ENCODE measurements at places on chromosomes 16 and 17.
A peak's percentile ranks its signal among the peaks of the same experiment; 100 is the strongest.

- no peak for DNase-seq
Measured at GRCh38 chr17:45222014-45222288, 266 bp downstream of the FMNL1 start.

DNA sequence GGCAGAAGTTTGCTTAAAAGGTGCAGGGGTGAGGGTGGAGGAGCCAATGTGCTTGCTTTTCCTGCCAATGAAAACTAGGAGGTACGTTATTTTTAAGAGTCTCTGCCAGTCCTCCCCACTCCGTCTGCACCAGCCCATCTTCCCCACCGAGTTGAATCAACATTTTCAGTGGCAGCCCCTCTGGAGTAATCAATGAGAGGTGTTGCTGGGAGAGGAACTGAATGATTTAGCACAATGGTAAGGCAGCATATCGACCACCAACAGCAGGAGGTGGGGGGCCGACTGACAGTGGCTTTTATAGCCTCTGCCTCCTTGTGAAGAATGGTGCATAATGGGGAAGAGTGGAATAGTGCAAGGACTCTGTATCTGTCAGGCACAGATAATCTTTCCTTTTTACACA is 1465.0 kb upstream of the GOT2 start:
- DNase-seq, result no peak

- no peak for DNase-seq
Measured at GRCh38 chr16:60107871-60108270, 1373.8 kb upstream of the GOT2 start.

DNA sequence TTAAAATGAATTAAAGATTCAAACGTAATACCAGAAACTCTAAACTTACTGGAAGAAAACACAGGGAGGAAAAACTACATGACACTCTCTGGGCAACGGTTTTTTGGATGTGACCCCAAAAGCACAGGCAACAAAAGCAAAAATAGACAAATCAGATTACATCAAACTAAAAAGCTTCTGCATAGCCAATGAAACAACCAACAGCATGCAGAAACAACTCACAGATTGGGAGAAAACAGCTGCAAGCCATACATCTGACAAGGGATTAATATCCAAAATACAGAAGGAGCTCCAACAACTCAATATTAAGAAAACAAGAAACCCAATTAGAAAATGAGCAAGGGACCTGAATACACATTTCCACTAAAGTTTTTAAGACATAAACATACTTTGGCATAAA is 69.2 kb upstream of the ALOX12 start:
- no peak for DNase-seq

GRCh38 chr16:53509906-53510703 is 7.1 kb upstream of the AKTIP start:
- peak; percentile 18 for DNase-seq

DNA sequence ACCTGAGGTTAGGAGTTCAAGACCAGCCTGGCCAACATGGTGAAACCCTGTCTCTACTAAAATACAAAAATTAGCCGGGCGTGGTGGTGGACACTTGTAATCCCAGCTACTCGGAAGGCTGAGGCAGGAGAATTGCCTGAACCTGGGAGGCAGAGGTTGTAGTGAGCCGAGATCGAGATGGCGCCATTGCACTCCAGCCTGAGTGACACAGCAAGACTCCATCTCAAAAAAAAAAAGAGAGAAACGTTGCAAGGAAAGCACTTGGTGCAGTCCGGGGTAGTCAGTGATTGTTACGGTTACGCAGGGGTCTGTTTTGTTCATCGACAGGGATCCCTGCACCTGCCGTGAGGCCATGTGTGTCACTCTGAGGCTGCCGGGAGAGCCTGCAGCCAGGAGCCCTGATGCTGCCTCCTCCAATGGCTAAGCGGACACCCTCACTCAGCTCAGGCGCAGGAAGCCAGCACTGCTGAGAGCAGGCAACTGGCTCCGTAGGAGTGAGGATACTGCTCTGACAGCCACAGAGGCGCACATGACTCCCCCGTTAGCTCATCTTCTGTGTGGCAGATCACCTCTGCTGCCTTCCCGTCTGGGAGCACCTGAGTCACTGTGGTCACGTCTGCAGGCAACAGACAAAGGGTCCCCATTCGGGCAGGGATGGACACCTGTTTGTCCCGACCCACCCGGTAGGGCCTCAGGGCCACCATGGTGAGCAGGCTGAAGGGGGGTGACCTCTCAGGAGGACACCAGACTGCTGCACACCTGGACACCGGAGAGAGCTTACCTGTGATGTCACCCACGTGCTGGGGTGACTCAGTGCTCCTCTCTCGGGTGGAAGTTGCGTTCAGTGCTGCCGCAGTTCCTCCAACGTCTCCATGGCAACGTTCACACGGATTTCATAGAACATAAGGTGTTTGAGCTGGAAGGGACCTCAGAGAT is 5.2 kb upstream of the RAB26 start:
- no peak for DNase-seq

GRCh38 chr17:81417049-81417878 is 22.0 kb downstream of the BAHCC1 start:
- no peak for DNase-seq

GRCh38 chr16:3948378-3948995 is 68.0 kb upstream of the CREBBP start:
- no peak for DNase-seq

- no peak for DNase-seq
Measured at GRCh38 chr17:69447726-69448125, 33.2 kb downstream of the MAP2K6 start.

DNA sequence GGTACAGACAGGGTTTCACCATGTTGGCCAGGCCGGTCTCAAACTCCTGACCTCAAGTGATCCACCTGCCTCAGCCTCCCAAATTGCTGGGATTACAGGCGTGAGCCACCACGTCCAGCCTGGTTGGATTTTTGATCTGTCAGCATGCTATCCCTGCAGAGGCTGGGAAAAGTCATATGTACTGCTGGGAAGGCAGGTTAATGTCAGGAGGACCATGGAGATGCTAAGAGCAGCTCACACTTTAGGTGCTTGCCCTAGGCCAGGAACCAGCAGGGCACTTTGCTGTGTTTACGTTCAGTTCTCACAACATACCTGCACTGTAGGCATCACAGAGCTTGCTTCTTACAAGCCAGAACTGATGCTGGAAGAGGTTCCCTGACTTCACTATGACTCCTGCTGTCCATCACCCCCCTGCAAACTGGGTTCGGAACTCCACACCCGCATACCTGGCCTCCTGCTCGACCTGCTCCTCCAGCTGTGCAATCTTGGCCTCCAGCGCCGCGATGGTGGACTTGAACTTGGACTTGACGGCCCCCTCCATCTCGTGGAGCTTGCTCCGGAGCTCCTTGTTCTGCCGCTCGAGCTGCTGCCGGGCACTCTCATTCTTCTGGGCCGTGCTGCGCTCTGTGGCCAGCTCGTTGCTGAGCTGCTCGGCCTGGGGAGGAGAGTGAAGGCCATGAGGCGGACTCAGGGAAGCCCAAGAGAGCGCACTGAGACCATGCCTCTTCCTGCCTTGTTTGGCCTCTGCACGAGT is 66.8 kb downstream of the NDE1 start:
- DNase-seq, result no peak

- DNase-seq, result no peak
Measured at GRCh38 chr16:81128726-81129524, 32.7 kb upstream of the GCSH start.

DNA sequence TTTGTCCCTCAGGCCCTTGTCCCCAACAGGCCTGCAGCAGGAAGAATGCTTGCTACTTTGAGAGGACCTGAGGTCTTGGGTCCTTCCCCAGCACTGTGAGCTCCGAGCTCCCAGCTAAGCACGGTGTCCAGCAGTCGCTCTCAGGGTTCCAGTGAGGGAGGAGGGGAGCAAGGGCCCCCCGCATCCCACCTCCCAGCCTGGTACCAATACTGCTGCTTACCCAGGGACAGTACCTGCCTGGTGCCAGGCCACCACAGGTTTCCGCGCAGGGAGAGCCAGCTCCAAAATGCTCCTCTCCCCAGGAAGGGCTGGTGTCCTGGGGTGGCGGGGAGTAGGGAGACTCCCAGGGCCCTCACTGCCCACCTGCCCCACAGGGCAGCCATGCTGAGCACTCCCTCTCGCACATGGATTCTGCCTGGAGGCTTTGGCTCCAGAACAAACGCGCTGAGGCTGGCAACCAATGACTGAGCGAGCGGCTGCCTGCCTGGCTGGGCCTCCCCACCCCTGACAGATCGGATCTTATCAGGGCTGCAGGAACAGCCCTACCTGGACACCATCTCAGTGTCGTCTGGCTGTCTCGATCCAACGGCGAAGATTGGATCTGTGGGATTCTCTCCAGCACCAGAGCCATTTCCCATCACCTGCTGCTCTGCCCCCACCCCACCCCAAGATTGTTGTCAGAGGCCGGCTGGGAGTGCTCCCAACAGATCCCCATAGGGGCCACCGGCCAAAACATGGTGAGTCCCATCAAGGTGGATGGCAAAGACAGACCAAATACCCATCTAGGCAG is 2.4 kb downstream of the DOK4 start:
- no peak for DNase-seq

GRCh38 chr16:67565470-67566100 is 3.3 kb downstream of the CTCF start:
- DNase-seq, result no peak

DNA sequence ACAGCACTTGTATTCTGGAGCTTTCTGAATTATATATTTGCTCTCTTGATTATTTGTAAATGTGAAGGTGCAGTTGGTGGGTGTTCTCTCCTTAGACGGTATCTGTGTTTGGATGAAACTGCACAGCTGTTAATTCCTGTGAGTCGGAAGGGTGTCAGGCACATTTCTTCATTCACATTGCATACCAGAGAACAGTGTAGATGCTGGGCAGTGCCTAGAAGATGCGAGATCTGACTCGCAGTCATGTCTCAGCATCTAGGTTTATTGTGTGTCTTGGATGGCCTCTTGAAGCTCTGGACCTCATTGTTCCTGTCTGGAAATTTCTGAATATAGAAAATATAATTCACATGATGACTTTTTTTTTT is 61.2 kb downstream of the CLEC16A start:
- no peak for DNase-seq

DNA sequence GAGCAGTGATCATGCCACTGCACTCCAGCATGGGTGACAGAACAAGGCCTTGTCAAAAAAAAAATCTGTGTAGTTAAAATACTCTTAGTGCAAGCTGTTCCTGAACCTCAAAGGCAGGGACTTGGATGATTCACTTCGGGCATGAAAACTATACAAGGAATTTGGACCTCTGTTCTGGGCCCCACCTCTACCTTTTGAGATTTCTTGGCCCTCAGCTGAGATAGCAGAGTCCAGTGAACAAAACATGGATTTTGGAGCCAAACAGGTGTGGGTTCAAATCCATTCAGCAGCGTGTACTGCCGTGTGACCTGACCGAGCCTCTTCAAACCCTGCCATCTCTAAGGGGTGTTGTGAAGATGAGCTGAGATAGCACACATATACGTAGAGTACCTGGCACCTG is 6.8 kb downstream of the SLC13A2 start:
- DNase-seq, result no peak

GRCh38 chr16:35391328-35391727 is 1931.9 kb downstream of the TP53TG3F start:
- DNase-seq, result no peak

DNA sequence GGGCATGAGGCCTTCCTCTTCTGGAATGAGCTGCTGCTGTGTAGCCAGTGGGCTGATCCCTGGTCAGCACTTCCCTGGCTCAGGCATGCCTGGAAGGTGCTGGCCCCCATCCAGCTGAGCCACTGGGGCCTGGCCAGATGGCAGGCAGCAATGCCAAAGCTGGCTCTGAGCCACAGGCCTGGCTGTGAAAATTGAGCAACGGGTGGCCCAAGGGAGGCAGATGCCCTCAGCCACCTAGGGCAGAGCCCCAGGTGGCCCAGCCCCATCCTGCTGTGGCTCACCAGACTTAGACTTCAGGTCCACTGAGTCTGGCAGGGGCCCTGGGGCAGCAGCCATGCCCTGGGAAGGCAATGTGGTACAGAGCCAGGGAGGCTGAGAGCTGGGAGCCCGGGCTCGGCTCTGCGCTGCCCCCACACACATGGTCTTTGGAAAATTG is 8.5 kb upstream of the CRHR1 start:
- DNase-seq, result no peak

GRCh38 chr17:59361386-59361785 is 29.9 kb downstream of the YPEL2 start:
- DNase-seq, result no peak

GRCh38 chr16:46850619-46851555 is 19.9 kb upstream of the C16orf87 start:
- DNase-seq, result no peak

- DNase-seq, result no peak
Measured at GRCh38 chr16:69820926-69821541, 58.9 kb downstream of the WWP2 start.

- no peak for DNase-seq
Measured at GRCh38 chr16:29665294-29666077, 2.4 kb downstream of the SPN start.

DNA sequence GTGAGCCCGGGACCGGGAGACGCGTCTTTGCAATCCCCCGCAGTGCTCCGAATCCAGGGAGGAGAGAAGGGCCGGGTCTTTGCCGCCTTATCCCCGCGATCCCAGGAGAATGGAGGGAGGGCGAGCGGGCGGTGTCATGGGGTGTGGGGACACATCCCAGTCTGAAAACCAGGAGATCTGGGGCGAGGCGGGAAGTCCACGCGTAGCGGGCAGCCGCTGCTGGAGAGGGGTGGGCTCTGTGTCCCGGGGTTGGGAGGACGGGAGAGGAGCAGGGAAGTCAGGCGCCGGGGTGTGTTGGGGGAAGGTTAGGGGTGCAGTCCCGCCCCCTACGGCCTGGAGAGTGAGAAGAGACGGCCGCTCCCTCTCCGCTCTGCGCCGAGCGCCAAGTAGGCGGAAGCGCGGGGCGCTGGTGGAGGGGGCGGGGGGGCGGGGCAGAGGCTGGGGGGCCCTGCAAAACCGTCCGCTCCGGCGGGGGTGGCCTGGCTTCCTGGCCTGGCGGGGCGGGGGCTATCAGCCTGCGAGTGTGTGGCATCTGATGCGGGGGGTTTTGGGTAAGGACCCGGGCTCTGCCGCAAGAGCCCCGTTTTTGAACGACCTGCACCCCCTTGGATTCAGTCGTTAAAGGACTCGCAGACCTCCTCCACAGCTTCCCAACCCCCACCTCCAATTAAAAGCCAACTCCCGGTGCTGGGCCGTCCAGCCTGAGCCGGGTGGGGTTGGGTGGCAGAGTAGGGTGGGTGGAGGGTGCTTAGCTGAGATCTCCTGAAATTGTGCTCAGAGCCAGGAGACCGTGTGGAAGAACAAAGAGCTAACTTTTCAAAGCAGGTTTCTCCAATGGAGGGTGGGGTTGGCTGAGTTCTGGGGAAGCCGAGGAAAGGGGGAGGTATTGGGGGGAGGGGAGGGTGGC is 654 bp downstream of the LASP1 start:
- no peak for DNase-seq

GRCh38 chr17:8755590-8756255 is 2.6 kb downstream of the SPDYE4 start:
- no peak for DNase-seq

- peak; percentile 75 for DNase-seq
Measured at GRCh38 chr16:2047330-2048115, at the start of the genes NTHL1 and TSC2. Gene NTHL1 (minus strand): TSS chr16:2047834. CDS start chr16:2047823, 11 bp downstream. Gene TSC2 (plus strand): TSS chr16:2047985. CDS start chr16:2048616, 631 bp downstream.

GRCh38 chr16:81786868-81787267 is 7.8 kb downstream of the PLCG2 start:
- no peak for DNase-seq

DNA sequence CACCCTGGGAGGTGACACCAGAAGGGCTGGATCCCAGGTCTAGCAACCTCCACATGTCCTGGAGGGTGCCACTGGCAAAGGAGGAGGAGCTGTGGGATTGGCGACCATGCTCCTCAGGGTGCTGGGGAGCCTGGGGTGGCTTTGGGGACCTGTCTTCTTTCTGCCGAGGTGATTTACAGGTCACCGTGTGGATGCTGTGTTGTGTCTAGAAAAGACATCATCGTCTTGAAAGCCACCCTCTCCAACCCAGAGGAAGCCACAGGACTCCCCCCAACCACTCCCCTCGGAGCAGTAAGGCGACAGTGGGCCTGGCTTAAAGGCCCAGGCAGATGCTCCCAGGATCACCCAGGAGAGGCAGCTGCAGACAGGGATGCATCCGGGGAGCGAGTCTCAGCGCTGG is 29.7 kb upstream of the FASN start:
- DNase-seq, result no peak

All from stimulated activated CD4-positive, alpha-beta T cell treated with anti-CD3 and anti-CD28 coated beads, Interleukin-1b, Interleukin-23, amount 100 ng/mL, for 1 hour (primary cell).